NCI-H2107 (cell line): ENCODE measurements at places on chromosomes 5 and 9.

DNA sequence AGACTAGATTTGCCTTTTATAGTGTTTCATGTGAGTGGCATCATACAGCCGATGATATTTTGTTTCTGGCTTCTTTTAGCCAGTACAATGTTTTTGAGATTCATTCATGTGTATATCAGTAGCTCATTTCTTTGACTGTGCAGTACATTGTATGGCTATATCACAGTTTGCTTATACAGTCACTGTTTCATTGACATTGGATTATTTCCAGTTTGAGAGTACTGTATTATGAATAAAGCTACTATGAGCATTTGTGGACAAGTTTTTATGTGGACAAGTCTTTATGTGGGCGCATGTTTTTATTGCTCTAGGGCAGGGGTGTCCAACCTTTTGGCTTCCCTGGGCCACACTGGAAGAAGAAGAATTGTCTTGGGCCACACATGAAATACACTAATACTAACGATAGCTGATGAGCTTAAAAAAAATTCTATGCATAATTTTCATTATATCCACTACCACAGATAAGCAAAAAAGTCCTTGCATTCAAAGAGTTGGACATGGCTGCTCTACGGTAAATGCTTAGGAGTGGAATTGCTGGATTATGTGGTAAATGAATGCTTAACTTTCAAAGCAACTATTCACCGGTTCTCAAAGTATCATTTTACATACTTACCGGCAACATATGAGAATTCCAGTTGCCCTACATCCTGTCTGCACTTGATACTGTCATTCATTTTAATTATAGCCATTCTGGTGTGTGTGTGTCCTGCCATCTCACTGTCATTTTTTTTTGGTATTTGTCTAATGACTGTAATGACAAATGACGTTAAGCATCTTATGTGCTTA is 177.8 kb downstream of the RGS3 start:
- no peak for DNase-seq

GRCh38 chr9:133852431-133852830 is 114.3 kb upstream of the SARDH start:
- no peak for DNase-seq

GRCh38 chr5:68251386-68251785 is 35.8 kb downstream of the PIK3R1 start:
- DNase-seq = no peak

- no peak for DNase-seq
Measured at GRCh38 chr5:125595095-125595494, 828.1 kb upstream of the GRAMD2B start.

DNA sequence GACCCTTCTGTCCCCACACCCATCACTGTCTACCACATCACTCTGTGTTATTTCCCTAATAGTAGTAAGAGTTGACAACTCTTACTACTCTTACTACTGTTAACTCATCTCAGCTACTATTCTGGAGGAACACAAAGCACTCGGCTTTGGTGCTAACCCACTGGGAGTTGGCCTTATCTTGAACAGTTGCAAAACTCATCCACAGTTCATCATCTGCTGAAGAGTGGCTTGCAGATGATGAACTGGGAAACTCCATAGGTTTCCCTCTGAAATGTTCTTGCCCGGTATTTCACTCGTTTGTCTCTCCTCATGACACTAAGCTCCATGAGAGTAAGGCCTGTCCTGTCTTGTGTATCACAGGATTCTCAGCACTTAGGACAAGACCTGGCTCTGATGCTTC is 221.4 kb downstream of the NR3C1 start:
- DNase-seq = no peak

GRCh38 chr5:114634967-114635901 is 273.4 kb downstream of the KCNN2 start:
- DNase-seq = no peak

DNA sequence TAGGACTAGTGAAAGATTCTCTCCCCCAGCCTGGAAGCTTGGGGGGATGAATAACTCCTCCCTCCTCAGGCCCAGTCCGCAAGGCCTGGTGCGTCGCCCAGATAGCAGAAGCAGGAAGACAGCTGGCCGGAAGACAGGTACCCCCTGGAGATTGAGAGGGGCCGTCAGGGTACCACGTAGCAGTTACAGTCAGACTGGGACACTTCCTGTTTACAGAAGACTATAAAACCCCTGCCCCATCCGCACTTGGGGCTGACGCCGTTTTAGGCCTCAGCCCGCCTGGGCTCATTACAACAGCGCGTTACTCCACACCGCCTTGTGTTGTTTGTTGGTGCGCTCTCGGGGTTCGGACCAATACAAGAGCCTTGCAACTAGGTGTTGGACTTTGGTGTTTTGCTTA is 15.4 kb downstream of the SEMA6A start:
- no peak for DNase-seq

- DNase-seq = no peak
Measured at GRCh38 chr9:126452106-126452505, 125.5 kb downstream of the MVB12B start.

DNA sequence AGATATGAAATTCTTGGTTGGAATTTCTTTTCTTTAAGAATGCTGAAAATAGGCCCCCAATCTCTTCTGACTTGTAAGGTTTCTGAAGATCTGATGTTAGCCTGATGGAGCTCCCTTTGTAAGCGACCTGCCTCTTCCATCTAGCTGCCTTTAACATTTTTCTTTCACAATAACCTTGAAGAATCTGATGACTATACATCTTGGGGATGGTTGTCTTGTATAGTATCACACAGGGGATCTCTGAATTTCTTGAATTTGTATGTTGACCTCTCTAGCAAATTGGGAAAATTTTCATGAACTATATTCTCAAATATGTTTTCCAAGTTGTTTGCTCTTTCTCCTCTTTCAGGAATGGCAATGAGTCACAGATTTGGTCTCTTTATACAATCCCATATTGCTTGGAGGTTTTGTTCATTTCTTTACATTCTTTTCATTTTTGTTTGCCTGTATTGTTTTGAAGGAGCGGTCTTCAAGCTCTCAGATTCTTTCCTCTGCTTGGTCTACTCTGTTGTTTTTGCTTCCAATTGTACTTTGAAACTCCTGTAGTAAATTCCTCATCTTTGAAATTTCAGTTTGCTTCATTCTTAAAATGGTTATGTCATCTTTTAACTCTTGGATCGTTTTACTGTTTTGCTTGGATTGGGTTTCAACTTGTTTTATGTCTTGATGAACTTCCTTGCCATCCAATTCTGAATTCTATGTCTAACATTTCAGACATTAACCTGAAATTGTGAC is 245.2 kb upstream of the TARS1 start:
- no peak for DNase-seq

GRCh38 chr9:77464661-77465060 is 183.5 kb downstream of the GNA14 start:
- DNase-seq = no peak
